Ecto neural progenitor cell (in vitro differentiated cells): ENCODE measurements at places on chromosomes 4 and X.

- DNase-seq: no peak
Measured at GRCh38 chr4:38774181-38774955, 8.4 kb downstream of the TLR10 start.

DNA sequence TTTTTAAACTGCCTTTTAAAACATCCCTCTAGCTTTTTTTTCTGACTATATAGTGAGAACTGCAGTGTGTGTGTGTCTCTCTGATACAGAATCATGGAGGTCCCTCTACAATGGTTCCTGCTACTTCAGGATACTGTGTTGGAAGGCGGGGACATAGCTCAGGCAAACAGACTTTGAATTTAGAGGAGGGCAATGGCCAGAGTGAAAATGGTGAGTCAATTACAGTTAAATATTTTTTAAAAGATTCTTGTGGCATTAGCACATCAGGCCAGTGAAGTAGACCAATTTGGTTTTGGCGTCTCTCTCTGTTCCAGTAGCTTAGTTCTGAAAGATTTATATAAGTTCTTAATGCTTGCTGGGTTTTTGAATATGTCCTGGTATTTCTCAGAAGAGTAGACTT lies 47.1 kb downstream of the ALG13 start:
- no peak for DNase-seq

DNA sequence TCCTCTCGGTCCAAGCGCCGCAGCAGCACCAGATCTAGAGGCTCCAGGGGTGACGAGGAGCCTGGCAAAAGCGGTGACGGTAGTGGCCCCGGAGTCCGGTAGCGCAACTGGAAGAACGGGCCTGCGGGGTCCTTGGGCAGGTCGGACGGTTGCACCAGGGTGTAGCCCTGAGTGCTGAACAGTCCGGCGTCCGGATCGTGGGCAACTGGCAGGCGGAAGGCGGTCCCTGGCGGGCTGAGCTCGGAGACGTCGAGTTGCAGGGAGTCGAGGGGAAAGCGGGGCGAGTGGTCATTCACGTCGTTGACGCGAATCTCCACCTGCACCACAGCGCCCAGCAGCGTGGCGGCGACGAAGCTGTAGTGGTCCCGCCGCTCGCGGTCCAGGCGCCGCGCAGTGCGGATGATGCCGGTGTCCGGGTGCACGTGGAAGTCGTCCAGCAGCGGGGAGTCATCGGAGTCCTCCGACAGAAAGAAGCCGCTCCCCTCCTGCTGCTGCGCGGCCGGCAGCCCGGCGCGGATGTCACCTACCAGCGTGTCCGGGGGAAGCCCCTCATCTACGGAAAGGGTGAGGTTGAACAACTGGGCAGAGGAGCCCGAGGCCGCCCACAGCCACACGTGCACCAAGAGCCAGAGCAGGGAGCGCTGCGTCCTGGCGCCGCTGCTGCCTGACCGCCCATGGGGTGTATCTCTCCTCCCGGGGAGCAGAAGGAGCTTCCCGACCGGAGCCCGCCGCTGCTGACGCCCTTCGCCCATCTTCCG lies 837 bp downstream of the DCHS2 start:
- peak; percentile 64 for DNase-seq

DNA sequence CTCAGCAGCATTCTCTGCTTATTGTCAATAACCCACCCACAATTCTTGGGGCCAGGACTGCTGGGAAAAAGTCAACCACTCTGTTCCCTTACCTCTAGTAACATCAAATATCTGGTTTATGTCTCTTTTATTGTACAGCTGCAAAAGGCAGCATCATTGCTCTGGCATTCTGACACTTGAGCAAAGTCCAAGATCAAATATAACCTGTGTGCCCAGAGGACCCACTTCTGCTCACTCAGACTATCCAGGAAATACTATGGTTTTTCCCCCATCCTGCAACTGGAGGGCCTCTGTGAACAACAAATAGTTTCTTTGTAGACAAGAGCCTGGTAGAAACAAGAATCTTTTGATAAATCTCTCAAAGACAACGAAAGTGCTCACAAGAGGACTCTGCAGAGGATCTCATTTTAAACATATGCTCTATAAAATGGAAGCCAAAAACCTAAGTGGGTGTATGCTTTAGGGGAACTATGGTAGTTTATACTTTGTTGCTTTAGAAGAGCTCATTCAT lies 154.7 kb downstream of the RAB28 start:
- DNase-seq: no peak

- DNase-seq: no peak
Measured at GRCh38 chr4:178689926-178690325, 1247.7 kb upstream of the AGA start.

GRCh38 chr4:8891255-8891645 lies 19.6 kb upstream of the HMX1 start:
- no peak for DNase-seq

DNA sequence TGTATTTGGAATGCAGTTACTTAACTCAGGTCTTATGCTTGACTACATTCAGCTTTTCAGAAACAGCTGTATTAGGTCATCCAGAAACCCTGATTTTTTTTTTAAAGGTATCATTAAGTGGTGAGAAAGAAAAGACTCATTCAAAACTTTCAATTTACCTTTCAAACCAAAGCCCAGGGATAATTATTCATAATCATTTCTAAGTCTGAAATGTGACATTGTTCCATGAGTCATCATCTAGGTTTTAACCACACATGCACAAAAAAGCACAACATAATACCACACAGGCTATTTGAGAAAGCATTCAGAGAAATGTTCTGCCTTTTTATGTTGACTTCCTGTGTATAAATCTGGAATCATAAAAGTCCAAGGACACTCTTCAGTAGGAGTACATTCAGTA lies 288.2 kb downstream of the IL1RAPL2 start:
- no peak for DNase-seq

DNA sequence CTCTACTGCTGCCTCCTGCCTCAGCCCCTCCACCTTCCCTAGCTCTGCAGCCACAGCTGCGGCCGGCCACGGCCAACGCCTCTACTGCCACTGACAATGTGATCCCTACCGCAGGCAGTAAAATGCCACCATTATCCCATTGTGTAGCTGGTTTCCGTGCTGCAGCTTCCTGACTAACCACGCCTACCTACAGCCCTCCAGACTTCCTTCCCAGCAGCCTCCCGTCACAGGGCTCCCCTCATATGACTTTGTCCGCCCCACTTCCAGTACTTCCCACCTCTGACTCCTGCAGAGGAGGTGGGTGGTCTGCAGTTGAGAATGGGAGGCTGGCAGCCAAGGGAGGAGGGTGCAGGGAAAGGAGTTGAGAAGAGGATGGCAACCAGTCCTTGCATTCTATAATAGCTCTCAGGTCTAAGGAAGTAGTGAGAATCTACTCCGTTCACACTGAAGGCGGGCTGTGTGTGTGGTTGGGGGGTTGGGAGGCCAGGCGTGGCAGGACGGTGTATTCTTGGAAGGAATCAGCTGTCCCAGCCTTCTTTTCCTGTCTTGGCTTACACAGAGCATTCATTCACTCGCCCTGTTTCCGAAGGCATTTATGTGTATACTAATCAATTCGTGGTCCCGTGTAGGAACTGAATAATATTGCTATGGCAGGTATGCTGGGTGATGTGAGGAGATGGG lies 33.1 kb upstream of the USP51 start:
- no peak for DNase-seq

DNA sequence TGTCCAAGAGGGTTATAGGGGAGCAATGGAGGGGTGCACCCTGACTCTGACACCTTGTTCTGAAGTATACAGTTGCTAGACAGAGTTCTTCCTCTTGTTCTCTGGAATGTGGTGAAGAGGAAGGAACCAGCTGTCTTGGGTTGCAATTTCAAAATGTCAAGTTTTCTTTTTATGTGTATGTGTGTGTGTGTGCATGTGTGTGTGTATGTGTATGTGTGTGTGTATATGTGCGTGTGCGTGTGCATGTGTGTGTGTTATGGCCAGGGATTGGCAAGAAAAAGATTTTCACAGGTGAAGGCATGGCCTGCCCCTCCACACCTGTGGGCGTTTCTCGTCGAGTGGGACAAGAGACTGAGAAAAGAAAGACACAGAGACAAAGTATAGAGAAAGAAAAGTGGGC lies 81.6 kb upstream of the ADGRA3 start:
- DNase-seq: no peak

GRCh38 chrX:72274526-72274925 lies 2.5 kb downstream of the RPS4X start:
- no peak for DNase-seq
